ENCODE measurements at places on chromosomes 13 and 19.

- DNase-seq = no peak
Measured at GRCh38 chr19:12802267-12803106, 618 bp downstream of the THSD8 start.

GRCh38 chr13:92716749-92717148 lies 509.9 kb upstream of the GPC6 start:
- no peak for DNase-seq

DNA sequence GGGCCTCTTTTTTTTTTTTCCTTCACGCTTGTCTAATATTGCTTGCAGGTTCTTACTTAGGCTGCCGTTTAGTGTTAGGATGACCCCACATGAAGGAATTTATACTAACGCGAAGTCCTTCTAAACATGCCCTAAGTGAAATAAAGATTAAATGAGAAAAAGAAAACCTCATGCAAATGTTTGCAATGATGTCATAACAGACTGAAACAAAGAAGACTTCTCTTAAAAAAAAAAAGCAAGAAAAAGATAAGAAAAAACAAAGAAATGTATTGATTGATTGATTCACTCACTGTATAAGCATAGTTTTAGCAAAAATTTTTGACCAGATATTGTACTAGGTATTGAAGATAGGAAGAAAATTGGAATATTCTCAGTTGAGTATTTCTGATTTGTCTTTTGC lies 418.2 kb downstream of the IRS2 start:
- DNase-seq = no peak

GRCh38 chr19:54416695-54417491 lies 1.6 kb downstream of the TTYH1 start:
- DNase-seq = no peak

DNA sequence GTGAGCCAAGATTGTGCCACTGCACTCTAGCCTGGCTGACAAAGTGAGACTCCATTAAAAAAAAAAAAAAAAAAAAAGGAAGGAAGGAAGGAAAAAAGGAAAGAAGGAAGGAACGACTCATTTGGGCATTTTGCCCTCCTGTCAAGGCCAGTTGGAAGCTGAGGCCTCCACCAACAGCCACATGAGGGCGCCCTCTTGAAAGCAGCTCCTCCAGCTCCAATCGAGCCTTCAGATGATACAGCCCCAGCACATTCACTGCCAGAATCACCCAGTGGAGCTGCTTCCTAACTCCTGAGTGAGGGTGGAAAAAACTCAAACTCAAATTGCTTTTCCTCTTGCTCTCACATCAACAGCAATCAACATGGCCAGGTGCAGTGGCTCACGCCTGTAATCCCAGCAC lies 40.9 kb downstream of the GNG7 start:
- no peak for DNase-seq

GRCh38 chr19:33747273-33747672 lies 49.4 kb upstream of the KCTD15 start:
- DNase-seq = no peak

- no peak for DNase-seq
Measured at GRCh38 chr19:4541114-4541805, 1.4 kb upstream of the LRG1 start.

GRCh38 chr19:49921871-49922795 lies 6.9 kb upstream of the ATF5 start:
- no peak for DNase-seq

GRCh38 chr13:28967029-28967915 lies 147.1 kb downstream of the MTUS2 start:
- no peak for DNase-seq

DNA sequence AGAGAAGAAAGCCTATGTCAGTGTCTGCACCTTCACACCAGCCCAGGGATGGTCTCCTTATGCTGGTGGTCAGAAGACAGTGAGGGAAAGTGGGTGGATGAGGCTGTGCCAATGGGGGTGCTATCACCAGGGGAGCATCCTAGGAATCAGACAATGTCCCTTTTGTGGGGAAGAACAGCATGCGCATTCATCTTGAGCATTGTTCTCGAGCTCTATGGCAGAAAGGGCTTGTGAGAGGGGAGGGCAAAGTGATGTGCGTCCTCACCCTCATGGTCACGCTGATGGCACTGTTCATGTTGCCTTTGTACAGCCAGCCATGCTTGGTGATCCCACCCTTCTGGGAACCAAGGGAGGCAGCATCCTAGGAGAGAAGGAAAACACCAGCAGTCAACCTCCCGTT lies 56.1 kb downstream of the DOCK9 start:
- DNase-seq = no peak
